Cortex of kidney (tissue), 1 donor: ENCODE measurements at places on chromosomes 1 and 21.

DNA sequence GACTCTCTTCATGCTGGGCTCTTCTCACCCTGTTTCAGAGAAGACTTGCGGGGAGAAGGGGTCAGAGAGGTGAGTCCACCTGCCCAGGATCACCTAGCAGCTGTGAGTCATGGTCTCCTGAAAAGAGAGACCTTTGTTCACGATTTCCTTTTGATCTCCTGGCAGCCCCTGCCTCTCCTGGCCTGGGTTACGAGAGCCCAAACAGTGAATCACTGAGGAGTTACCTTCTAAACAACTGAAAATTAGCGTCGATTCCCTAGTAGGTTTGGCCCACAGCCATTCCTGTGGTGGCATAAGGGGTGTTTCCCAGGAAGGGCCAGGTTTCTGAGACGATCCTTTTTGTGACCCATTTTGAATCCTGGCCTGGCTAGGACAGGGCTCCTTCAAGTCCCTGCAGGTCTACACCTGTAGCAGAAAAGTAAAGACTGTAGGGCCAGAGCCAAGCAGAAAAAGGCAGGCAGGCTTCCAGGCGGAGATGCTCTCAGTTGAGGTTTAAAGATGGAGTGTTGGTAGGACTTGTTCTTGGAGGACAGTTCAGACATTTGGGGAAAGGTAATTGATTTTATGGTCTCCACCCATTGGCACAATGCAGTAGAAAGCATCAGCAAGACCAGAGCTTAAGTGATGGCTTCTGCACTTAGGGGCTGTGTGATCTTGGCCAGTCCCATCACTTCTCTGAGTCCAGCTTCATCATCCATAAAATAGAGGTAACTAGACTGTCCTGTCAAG lies 2.1 kb upstream of the PLA2G2E start:
- no peak for DNase-seq

DNA sequence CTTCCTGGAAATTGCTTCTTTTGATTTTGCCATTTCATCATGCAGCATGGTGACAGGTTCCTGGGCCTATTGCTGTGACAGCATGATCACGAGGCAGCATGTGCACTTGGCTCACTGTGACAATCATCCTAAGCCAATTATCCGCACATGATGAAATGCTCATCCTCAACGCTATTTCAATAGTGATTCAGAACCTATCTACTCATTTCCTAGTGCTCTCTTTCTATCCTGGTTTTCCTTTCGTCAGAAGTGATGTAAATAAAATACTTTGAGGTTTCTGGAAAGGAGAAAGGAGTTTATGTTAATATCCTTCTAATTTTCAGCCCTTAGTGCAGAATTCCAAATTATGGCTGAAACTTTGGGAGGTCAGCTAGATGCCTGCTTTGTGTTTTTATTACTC lies 110.6 kb upstream of the ADAMTS5 start:
- no peak for DNase-seq

DNA sequence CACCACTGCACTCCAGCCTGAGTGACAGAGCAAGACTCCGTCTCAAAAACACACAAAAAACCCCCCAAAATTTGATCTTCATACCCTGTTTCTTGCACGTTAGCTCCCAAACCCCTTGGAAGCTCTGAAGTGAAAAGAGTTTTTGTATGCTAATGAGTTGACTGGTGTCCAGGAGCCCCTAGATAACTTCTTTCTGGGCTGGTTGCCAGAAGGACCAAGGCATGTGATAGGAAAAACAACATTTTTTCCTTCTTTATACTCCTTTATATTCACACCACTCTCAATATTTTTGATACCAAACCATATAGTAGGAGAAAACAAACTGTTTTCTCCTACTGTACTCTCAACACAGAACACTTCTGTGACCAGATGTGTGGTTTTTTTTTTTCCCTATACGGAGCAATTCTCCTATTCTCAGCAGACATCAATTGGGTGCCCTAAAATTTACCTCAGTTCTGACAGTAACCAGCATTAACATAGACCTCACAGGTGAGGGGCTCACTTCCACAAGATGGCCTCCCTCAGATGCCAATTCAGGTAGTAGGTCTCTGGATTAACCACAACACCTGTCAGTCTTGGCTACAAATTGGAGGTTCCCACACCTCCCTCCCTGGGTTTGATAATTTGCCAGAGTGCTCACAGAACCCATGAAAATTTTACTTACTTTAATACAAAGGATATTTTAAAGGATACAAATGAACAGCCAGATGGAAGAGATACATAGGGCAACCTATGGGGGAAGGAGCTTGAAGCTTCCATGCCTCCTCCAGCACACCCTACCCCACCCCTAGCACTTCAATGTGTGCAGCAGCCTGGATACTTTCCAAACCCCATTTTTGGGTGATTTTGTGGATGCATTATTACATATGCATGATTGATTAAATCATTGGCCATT lies 25.6 kb downstream of the ZYG11B start:
- no peak for DNase-seq

DNA sequence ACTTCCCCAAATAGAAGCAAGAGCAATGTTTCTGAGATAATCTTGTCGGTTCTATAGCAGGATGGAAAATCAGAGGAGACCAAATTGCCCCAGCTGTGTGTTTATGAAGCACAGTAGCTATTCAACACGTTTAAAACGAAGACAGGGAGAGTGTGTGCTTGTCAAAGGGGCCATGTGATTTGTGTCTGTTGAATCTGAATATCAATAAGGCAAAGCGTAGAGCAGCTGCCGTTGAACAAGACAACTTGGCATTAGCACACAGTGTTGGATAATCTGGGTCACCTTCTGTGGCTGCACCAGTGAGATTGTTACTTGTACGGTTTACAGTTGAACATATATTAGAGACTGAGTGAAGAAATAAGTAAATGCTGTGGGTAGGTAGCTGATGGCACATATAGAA lies 1.0 kb downstream of the CRB1 start:
- no peak for DNase-seq

DNA sequence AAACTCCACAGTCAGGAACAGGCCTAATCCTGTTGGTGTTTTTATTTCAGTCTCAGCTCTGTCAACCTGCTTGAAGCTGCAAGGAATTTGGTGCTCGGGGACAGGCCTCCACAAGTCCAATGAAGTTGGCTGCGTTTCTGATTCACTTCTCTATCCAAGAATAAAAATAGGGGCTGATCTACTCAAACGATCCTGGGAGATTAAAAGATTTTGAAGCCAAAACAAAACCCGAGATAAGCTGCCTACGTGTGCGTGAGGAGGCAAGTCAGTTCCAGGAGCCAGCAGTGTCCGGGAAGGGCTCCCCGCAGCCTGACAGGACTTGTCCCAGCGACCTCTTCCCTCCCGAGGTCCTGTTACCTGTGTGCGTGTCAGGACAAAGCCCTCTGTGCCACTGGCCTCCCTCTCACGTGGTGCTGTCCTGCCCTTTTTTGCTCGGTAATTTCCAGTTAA lies 98.0 kb downstream of the ETS2 start:
- DNase-seq = no peak

GRCh38 chr1:171803045-171803444 lies 21.6 kb downstream of the METTL13 start:
- DNase-seq = no peak

- no peak for DNase-seq
Observed at GRCh38 chr1:155188268-155188667, 14.6 kb downstream of the TRIM46 start.

DNA sequence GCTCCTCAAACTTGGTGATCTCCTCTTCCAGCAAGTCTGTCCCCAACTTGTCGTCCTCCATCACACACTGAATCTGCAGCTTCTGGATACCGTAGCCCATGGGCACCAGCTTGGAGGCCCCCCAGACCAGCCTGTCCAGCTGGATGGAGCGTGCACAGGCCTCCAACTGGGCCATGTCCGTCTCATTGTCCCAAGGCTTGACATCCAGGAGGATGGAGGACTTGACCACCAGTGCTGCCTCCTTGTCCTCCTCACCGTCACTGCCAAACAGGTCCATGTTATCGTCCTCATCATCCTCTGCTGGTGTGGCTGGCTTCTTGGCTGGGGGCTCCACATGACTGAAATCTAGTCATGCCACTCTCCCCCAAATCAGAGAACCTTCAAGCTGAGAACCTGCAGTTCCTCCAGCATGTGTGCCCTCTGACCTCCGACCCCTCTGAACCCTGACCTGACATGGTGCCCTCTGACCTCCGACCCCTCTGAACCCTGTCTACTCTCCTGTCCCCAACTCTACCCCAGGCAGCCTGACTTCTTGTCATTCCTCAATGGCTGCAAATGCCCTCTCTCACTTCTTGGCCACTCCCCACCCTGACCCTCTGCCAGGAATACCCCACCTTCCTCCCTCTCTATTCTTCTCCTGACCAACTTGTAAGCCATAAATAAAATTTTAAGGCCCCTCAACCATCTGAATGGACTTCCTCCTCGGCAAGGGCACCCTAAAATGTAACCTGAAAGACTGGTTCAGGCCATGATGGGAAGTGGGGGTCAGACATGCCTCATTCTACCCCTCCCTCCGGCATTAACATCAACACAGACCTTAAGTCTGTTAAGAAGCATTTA lies 275.7 kb upstream of the C1orf174 start:
- no peak for DNase-seq

DNA sequence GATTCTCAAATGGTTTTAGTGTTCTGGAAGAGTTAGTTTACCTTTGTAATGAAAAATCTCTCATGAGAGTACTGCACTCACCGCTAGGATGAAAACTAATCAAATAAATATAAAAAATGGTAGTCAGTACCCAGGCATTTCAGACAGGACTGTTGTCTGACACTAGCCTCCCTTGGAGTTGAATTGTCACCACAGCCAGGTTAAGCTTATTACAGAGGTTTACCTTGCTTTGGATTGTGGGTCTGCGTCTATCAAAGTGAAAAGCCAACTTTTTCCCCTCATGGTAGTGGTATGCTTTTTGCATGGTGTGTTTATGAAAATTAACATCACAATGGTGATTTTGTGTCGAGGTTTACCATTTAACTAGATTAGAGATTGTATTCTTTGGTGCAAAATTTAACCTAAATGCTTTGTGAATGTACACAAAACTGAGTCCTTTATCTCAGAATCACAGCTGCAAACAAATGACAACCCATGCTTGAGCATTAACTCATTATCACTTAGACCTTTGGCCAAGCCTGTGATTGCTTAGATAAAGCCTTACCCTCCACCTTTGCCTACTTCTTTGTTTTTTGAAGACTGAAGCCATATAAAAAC lies 20.1 kb downstream of the RAP1A start:
- DNase-seq = no peak

GRCh38 chr1:232891656-232892317 lies 58.6 kb upstream of the NTPCR start:
- no peak for DNase-seq

DNA sequence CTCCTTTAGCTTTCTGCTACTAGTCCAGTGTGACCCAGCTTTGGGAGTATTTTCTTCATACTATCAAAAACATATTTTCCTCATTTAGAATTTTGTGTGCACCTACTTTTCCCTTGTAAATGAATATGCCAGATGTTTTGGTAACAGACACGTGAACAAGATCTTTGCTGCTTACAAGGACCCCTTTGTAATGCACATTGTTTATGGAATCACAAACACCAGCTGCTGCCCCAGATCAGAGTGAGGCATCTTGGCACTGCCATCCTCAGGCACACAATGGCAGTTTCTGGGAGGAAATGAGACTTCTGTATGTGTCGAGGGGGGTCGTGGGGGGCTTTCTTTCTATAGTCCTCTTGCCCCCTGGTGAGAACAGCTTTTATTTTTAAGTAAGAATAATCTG lies 115.7 kb downstream of the RGL1 start:
- DNase-seq = no peak

GRCh38 chr1:77970192-77970591 lies 8.7 kb downstream of the FUBP1 start:
- DNase-seq = no peak

- DNase-seq = no peak
Observed at GRCh38 chr1:171972846-171973245, 131.5 kb downstream of the DNM3 start.

DNA sequence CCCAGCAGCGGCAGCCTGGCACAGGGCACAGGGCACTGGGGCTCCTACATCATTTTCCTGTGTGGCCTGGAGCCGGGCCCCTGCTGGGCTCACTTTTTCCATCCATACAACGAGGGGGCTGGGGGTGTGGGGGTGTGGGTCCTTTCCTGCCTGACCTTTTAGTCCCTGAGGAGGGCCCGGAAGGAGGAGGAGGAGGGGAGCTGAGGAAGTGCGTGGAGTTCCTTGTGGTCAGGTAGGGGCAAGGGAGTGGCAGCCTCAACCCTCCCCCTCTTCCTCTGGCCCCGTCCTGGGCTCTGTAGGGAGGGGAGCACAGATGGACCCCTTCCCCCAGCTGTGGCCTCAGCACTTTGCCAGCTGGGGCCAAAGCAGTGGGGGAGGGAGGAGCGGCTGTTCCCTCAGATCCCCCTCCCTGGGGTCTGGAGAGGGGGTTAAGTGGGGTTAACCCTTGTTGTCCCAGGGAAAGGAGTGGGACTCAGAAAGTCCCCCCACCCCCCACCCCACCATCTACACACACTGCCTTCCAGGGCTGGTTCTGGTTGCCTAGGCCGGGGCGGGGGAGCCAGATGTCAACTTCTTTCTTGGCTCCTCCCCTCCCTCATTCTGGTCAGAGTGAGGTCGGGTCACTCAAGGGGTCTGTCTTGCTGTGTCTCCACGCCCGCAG lies 5.7 kb downstream of the NTRK1 start:
- DNase-seq = no peak

GRCh38 chr1:98827041-98827440 lies 165.5 kb downstream of the SNX7 start:
- no peak for DNase-seq

- no peak for DNase-seq
Observed at GRCh38 chr1:59178339-59179187, 118.3 kb upstream of the FGGY start.

DNA sequence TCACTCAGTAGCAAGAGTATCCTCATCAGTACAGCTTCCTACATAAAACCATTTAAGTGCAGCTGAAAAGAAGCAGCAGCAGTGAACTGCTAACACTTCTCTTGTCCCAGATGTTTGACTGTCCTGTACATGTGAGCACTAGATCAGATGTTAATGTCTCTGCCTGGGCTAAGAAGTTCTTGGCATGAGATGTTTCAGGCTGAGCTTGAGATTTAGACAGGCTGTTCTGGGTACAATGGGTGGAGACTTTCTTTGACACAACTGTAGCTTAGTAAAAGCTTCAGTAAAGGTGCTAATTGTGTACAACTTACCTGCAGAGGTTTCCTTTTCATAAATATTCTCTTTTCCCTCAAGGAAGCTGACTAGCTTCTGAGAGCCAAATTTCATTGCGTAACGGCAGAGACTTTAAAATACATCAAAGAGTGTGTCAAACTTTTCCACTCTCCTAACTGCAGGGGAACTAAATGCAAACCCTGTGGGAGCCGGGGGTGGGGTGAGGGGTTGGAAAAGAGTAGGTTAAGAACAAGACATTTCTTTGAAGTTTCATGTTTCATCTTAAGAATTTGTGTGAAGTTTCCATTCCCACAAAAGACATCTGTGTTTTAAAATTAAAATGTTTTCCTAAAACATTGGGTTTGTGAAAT lies 82.1 kb upstream of the CCDC190 start:
- DNase-seq = no peak

- no peak for DNase-seq
Observed at GRCh38 chr1:38817267-38818174, 42.1 kb downstream of the RRAGC start.
